Activated CD4-positive, alpha-beta T cell treated with anti-CD3 and anti-CD28 coated beads, Interleukin-2, amount 10 ng/mL, durations not matched to agents 24 days and 14 days (primary cell): ENCODE measurements at places on chromosomes 12 and 14.

DNA sequence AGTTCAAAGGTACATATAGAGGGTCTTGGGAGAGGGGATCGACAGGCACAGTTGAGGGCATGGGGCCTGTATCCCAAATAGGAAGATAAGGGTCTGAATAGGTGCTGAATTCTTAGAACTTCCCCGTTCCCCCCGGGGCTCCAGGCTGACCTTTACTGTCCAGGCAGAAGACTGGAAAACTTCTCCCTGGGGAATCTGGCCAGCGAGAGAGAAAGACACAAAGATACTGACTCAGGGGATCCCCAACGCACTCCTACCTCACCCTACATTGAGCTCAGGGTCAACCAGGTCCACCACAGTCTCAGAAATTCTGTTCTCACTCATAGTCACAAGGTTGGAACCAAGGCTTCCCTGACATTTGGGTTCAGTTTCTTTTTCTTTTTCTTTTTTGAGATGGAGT lies 46.2 kb downstream of the ACACB start:
- no peak for DNase-seq

DNA sequence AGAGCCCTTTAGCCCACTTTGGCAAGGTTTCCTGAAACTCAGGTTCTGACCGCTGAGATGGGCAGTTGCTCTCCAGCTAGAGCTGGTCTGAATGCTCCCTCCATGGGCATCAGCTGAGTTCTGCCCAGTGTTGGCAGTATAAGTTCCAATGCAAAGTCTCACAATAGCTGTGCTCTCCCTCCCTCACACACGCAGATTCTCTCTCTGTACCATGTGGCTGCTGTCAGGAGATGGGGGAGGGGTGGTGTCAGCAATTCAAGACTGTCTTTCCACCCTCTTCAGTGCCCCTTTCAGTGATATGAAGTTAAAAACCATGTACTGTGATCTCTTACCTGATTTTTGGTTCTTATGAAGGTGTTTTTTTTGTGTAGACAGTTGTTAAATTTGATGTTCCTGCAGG lies 164.3 kb upstream of the PLEKHA5 start:
- no peak for DNase-seq

DNA sequence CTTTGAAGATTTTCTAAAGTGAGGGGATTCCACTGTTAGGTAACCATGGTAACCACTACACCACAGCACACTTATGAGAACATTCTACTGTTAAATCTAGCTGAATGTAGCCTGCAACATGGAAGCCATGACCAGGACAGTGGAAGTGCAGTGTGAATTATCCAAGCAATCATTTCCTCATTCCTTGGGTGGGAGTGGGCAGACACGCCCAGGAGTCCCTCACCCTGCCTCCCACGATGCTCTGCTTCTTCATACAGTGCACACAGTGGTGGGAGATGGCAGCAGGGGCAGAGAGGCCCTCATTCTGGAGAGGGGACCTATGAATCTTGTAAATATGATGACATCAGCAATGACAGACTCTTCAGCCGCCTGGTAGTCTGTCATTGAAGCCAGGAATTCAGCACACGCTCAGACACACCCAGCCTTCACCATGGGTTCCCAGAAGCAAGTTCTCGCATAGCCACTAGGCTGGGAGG lies 70.1 kb upstream of the HOXC13 start:
- peak; percentile 28 for DNase-seq

DNA sequence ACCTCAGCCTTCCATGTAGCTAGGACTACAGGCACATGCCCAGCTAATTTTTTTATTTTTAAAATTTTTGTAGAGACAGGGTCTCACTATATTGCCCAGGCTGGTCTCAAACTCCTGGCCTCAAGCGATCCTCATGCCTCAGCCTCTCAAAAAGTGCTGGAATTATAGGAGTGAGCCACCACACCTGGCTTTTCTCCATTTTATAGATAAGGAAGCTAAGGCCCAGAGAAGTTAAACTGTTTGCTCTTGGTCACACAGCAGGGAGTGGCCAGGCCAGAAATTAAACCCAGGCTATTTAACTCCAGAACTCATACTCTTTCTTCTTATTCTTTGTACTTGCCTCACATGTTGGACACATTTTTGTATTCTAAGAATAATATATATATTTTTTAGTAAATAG lies 16.5 kb downstream of the UBE3B start:
- DNase-seq: no peak

GRCh38 chr12:125402874-125403789 lies 337.9 kb downstream of the AACS start:
- peak; percentile 75 for DNase-seq

- DNase-seq: peak; percentile 70
Measured at GRCh38 chr12:106030210-106031071, 108.3 kb downstream of the NUAK1 start.

DNA sequence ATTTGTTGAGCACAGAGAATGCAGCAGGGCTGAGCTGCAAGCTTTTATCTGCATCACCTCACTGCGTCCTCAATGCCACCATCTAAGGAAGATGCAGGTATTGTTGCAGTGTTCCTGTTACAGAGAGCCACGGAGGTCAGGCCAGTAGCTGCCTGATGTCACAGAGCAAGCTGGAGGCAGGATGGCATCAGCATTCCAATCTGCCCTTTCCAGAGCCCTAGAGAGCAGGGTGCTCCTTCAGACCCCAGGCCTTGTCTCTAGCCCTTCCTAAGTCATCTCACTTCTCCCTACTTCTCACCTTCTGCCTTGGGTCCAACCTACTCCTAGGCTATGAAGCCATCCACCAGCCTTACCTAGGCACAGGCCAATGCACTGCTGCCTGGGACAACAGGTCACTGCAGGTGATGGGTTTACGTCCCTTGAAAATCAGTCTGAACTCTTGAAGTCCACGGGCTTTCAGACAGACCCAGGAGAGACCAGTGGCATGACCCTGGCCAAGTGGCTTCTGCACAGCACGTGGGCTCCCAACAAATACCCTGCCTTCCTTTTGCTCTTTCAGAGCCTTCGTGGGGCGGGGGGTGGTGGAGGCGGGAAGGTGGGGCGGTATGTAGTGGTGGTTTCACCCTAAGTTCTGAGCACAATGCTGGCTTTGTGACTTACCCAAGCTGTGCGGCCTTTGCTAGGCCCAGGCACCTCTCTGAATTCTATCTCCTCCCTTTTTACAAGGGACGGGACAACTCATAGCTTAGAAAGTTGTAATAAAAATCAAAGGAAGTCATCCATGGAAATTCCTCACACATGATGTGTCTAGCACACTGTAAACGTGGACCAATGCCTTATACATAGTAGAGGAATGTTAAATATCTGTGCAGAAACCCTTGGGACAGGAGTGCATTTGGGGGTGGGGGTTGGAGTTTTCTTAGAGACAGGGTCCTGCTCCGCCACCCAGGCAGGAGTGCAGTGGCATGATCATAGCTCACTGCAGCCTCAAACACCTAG lies 136.0 kb downstream of the KSR2 start:
- no peak for DNase-seq

DNA sequence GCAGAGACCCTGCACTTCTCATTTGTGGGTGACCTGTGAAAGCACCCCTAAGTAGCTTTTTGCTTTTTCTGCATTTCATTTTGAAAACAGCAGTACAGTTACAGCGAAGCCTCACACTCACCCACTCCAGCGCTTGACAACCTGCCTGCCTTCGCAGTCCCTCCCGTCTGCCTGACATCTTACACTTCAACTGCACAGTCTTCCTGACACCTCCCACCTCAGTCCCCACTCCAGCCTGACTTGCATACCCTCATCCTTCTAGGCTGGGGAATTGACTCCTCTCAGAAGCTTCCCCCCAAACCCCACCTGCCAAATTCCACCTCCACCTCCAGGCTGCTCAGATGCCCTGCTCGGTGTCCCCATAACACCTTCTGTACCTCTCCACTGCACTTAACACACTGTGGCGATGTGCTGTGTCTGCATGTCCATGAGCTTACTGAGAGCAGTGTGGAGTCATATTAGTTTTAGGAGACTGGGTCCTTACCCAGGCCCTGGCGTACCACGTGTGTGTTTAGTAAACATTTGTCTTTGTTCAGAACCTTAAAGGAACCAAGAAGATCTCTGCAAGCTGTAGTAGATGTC lies 159.4 kb downstream of the PRKCH start:
- no peak for DNase-seq

GRCh38 chr14:57493467-57494181 lies at the start of gene CCDC198:
CCDC198 (minus strand) TSS chr14:57493857; CDS start chr14:57493715, 142 bp downstream.
- no peak for DNase-seq

DNA sequence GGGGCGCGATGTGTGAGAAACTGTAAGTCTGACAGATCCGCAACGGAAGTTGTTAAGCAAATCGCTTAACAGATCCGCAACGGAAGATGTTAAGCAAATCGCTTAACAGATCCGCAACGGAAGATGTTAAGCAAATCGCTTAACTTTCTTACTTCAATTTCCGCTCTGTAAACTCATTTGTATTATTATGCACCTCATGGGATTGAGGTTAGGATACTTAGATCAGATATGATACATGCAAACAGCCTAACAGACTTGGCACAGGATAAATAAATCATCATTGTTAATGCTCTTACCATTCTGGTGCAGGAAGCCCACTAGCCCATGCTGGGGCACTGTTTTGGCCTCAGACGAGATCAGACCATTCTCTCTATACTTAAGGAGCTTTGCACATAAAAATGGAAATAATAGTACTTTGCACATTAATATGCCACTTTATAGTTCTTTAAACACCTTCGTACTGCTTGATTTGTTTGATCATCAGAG lies 399 bp downstream of the NCAPD2 start:
- no peak for DNase-seq

GRCh38 chr12:98955284-98955683 lies 310.2 kb downstream of the APAF1 start:
- peak; percentile 55 for DNase-seq

- no peak for DNase-seq
Measured at GRCh38 chr12:75194250-75194649, 15.4 kb downstream of the KCNC2 start.

GRCh38 chr14:101491841-101492240 lies 69.5 kb upstream of the DIO3 start:
- DNase-seq: no peak

- peak; percentile 60 for DNase-seq
Measured at GRCh38 chr12:14260011-14260993, 105.2 kb upstream of the ATF7IP start.

DNA sequence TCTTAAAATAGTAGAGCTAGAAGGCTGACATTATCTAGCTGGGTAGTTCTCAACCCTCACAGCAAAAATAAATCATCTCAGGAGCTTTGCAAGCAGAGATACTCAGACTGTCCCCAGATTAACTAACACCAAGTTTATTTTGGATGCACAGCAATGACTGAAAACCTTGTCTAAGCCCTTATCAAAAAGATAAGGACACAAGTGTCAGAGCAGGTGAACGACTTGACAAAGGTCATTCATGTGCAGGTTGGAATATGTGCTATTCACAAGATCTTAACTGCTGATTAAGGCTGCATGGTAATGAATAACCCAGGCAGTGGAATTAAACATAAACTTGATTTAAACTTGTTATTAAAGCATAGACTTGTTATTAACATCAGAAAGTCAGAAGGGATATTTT lies 246.6 kb downstream of the BTG1 start:
- DNase-seq: no peak

DNA sequence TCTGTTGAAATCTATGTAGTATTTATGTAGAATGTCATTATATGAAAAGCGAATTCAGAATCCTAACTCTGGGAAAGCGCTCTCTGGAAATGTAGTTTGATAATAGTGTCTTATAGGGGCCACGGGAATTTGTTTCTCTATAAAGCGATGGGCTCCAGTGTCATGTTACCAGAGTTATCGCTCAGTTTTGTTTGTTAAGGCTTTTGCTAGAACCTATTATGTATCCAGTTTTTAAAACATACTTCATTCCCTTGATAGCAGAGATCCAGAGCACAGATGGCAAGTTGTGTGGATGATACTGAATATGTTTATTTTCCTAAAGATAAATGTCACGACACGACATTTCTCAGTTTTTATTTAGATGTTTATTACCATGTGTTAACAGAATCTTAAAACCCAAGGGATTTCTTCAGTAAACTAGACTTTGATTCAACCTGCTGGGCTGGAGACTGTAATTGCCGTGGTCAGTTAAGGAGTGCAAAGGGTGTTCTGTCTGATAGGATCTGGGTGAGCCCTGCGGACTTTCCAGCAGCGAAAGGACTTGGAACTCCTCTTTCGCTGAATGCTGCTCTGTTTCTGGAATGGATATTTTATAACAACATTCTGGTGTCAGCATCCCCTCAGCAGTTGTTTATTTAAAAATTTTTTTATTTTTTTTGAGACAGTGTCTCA lies 1.7 kb upstream of the DNAH10 start:
- no peak for DNase-seq

DNA sequence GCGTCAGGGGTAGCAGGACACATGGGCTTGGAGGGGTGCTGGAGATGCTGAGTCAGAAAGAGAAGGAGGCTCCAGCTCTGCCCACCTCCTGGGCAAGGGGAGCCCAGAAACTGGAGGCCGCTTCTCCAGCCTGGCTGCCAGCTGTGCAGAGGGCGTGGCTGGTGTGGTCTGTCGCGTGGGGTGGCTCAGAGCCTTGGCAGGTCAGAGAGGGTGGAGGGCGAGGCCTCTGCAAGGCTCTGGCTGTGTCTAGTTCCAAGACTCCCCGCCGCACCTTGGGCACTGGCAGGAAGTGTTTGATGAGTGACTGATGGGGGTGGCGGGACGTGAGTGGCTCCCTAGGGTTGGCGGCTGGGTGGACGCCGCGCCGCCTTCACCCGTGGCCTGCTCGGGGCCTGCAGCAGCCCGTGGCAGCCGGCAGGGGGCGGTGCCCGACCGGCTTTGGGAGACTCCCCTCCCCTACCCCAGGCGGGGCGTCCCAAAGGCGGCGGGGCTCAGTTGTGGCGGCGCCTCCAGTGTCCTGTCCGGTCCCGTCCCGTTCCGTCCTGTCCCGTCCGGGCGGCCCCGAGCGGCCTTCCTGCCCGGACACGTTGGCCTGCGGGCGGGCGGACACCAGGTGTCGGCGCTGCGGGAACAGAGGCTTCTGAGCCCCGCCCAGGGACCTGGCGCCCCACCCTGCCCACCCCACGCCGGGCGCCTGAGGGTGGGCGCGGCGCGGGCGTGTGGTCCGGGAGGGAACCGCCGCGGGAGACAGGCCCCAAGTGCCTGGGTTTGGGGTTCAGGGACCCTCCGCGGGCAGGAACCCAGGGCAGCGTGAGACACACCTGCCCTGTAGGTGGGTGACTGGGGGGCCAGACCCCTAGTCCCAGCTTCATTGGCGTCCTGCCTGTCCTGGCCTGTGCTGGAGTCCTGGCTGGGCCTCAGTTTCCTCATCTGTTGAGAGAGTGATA lies 39.7 kb downstream of the KRT80 start:
- DNase-seq: peak; percentile 93

GRCh38 chr12:127295630-127296029 lies 971.3 kb upstream of the TMEM132C start:
- DNase-seq: no peak

- no peak for DNase-seq
Measured at GRCh38 chr12:100987552-100988521, 193.3 kb downstream of the ANO4 start.

DNA sequence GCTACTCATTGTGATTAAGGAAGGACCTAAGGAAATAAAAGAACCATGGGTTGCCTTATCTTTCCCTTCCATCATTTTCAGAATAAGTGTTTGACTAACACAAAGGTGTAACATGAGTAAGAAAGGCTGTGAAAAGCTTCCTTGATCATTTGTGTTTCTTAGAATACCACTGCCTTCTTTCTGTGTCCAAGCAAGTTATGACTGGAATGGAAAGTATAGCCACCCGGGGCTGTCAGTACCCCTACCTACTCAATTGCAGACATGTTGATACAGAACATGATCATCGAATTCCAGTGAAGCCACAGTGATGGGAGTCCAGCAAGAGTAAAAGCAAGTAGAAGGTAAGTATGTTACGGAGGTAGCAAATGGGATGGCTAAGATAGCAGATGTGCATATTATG lies 209.8 kb downstream of the PELI2 start:
- no peak for DNase-seq

- DNase-seq: no peak
Measured at GRCh38 chr12:132330549-132330881, 1.1 kb upstream of the GALNT9 start.
